ENCODE measurements at places on chromosomes 16 and 17. TPM values are rescaled to one million over a fixed set of nuclear protein-coding genes. Genes with fewer than 3 reads are reported as not detected.
A peak's percentile ranks its signal among the peaks of the same experiment; 100 is the strongest.

The TRAP1 gene
- total RNA-seq: 142 TPM

The KRTAP4-4 gene
- not detected for total RNA-seq

The SLC6A2 gene
- total RNA-seq: not detected

- peak overlapping the region; percentile 98 for H3K4me3 ChIP-seq
- H3K36me3 ChIP-seq: no peaks in the 10 kb centered on the region
- no peaks in the 10 kb centered on the region for H3K27me3 ChIP-seq
- peaks cover 42% of the 10 kb centered on the region for H3K4me1 ChIP-seq
- peak overlapping the region; percentile 97 for H3K27ac ChIP-seq
- DNase-seq: no peak
Observed at GRCh38 chr16:31108794-31109558, 790 bp downstream of the BCKDK start.

- H3K36me3 ChIP-seq: no peaks in the 10 kb centered on the region
- H3K27ac ChIP-seq: no peak overlapping the region
- no peak overlapping the region for H3K4me3 ChIP-seq
Observed at GRCh38 chr16:79754501-79754900, 154.0 kb upstream of the MAF start.

- H3K27ac ChIP-seq: no peak overlapping the region
- no peaks in the 10 kb centered on the region for H3K4me1 ChIP-seq
- H3K4me3 ChIP-seq: no peak overlapping the region
- DNase-seq: no peak
- no peaks in the 10 kb centered on the region for H3K36me3 ChIP-seq
Observed at GRCh38 chr17:33012522-33013033, 20.9 kb downstream of the SPACA3 start.

- no peak overlapping the region for H3K27ac ChIP-seq
- H3K4me1 ChIP-seq: peaks cover 18% of the 10 kb centered on the region
- no peak overlapping the region for H3K4me3 ChIP-seq
- no peak for DNase-seq
Observed at GRCh38 chr16:72924537-72924926, 123.4 kb downstream of the ZFHX3 start.

Data from heart left ventricle (tissue), 16 donors.